Renal pelvis (tissue), 12 donors: ENCODE measurements at places on chromosomes 3 and 15. TPM values are rescaled to one million over a fixed set of nuclear protein-coding genes. Genes with fewer than 3 reads are reported as not detected.

DNA sequence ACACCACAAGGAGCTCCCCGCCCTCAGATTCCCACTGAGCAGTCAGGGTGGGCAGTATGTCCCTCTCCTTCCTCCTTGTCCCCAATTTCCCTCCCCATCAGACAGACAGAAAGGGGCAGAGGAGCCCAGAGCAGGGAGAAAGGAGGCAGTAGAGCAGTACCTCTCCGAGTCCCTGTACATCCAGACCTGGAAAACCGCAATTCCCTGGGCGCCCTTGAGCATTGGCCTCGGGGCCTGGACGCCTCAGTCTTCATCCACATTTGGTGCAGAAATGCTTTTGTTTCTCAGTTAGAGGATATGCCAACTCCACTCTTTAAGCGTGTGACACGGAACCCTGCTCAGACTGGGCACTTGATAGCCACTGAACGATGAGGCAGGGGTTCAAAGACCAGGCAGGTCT, 5.9 kb downstream of the ISG20 start:
- DNase-seq, result no peak

DNA sequence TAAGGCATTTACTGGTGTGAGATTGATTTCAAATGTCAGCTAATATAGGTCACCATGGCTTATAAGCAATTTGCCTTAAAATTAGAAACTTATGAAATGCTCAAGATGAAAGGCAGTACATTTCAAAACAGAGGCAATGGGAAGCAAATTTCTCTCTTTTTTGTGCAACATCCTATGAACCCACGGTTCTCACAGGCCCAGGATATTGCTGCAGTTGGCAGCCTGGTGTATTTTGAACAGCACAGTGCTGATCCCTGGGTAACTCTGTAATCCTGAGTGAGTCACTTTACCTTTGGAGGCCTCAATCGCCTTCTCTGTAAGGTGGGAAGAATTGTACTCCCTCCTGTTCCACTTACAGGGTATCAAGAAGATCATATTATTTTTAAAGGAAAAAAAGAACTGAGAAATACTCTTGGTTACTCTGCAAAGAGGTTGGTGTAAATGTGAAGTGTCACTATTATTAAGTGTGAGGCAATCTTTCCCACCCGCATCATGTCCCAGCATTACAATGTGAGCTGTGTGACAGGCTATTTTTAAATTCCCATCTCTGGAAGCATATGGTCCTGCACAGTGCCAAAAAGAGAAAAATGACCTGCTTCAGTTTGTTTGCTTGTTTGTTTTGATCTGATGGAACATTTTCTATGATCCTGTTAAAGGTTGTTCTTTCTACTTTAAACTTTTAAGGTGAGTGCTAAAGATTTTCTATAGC, 190.1 kb upstream of the LPP start:
- no peak for DNase-seq

The UCN2 gene
- 0.40 TPM for polyA plus RNA-seq

- DNase-seq, result no peak
Observed at GRCh38 chr3:113712129-113712528, 15.7 kb upstream of the USF3 start.

- no peak for DNase-seq
Observed at GRCh38 chr15:94269954-94270353, 38.6 kb downstream of the MCTP2 start.

GRCh38 chr15:67422296-67422695, 98.6 kb upstream of the C15orf61 start:
- no peak for DNase-seq

The SPTSSB gene
- 3.0 TPM for polyA plus RNA-seq

GRCh38 chr3:116135457-116136085, 309.7 kb downstream of the LSAMP start:
- peak; percentile 89 for DNase-seq

DNA sequence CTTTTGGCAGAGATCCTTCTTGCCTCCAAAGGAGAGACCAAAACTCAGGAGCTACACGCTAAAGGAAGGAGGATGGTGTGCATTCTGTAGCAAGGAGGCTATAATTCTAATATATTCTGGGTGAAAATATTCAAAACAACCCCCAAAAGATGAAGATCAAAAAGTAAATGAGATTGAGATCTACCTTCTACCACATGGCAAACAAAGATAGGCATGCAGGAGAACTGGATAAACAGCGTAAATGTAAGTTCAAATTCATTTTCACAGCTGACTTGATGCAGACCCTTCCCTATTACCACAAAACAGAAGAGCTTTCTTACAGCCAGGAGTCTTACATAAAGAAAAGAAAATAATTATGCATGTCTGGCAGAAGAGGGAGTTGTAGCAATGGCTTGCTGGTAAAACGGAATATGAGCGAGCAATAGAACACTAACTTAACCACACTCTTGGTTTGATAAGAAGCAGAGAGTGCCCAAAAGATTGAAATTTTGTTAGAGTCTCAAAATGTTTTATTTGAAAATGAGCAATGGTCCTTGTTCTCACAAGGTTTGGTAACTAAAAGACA, 272.7 kb downstream of the MECOM start:
- no peak for DNase-seq

The SPINK8 gene
- polyA plus RNA-seq, result 0.95 TPM

The DNAH12 gene
- polyA plus RNA-seq, result 1.6 TPM

DNA sequence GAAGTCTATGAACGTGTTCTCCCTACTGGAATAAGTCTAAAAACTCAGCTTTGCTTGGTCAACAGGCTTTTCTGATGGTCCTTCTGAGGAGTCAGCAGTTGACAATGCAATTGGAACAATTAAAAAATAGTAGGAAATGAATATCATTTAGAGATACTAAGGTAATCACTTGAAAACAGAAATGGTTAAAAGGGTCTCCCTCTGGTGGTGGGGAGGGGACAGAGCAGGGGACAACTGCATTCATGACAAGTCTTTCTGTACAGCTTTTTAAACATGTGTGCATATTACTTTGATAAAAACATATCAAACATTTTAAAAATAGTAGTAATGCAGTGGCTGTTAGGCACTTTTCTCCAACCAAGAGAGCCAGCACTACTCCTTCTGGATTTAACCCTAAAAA, 119.9 kb upstream of the FHIT start:
- peak; percentile 27 for DNase-seq

The RBMS3 gene
- polyA plus RNA-seq, result 11.6 TPM

GRCh38 chr3:37770938-37771918, 90.5 kb upstream of the CTDSPL start:
- no peak for DNase-seq

DNA sequence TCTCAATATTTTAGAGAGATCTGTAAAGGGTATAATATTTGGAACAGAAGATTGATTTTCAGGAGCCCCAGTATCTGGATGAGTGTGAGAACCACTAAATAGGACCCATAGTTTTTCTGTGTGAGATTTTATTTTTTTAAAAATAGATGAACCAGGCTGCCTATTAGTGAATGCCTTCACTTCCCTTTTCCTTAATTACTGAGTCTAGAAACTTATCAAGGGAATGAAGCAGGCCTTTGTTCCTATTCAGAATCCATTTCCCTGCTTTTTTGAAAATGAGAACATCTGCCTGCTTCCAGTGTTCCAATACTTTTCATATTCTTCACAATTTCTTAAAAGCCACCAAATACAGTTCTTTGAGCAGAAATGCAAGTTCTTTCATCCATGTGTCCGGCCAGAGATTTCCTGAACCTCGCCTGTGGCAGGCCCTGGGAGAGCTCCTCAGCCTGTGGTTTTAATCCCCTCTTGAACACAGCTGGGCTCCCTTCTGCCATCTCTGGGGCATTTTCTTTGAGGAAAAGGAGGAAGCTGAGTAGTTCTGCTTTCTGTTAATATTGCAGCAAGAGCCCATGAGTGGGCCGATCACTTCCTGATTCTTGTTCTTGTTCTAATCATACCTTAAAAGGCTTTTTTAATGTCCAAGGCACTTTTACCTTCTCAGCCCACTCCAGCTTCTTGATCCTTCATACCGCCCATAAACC, 4.7 kb downstream of the EHD4 start:
- DNase-seq, result no peak

DNA sequence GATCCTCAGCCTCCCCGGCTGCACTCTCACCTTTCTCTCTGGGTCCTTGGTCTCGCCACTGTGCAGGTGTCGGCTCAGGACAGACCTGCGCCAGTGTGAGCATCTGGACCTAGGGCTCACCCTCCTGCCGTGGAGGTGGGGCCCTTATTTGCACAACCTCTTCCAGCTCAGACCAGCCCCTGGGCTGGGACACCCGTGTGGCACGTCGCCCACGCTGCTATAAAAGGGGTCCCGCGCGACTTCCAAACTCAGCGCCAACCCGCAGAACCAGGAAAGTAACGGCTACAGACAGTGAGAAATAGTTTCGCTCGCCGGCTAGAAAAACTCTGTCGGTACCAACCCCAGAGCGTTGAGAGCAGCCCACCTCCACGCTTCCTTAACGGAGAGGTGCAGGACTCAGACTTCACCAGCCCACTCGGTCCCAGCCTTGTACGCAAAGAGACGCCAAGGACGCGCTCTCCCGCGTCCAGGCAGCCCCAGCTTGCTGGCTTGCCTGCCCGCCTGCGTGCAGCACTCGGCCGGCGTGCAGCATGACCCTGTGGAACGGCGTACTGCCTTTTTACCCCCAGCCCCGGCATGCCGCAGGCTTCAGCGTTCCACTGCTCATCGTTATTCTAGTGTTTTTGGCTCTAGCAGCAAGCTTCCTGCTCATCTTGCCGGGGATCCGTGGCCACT, at the start of the genes DUOX2 and DUOXA2:
TSS of gene DUOX2 (minus strand) at position 97 of the 675 bp plus-strand sequence. CDS start 761 bp downstream, outside the sequence.
TSS of gene DUOXA2 (plus strand) at position 251 of the 675 bp plus-strand sequence. CDS start at position 531, 280 bp downstream.
- no peak for DNase-seq

GRCh38 chr3:149314807-149315578, 18.4 kb downstream of the TM4SF18 start:
- no peak for DNase-seq

GRCh38 chr3:173584838-173585831, 187.6 kb downstream of the NLGN1 start:
- DNase-seq, result peak; percentile 48

GRCh38 chr3:170355738-170356595, 1.5 kb upstream of the SKIL start:
- peak; percentile 57 for DNase-seq

- DNase-seq, result no peak
Observed at GRCh38 chr3:195180490-195181112, 90.4 kb downstream of the XXYLT1 start.

The SEMA6D gene
- 31.1 TPM for polyA plus RNA-seq

DNA sequence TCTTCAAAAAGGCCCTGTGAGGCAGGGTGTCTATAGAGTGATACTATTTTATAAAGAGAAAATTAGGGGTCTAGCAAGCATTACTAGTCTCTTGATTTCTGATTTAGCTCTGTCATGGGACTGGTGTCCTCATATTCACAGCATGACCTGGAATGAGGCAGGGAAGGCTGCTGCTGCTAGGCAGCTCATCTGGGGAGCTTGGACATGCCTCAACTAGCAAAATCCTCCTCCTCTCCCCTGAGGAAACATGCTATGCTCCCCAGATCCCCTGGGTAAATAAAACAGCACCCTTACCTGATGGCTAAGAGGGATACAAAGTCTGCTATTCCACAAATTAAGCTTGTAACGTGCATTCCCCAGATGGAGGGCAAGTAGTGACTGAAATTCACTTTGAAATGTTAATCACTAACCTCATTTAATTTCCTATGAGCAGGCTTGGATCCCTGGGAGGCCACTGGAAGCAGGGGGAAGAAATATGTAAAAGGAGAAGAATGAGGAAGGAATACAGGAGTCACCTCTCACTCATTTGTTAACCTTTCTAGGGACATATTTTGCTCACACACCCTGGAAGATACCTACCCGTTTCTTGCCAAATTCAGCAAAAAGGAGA, 709.4 kb downstream of the SQOR start:
- peak; percentile 29 for DNase-seq

The SLC28A2 gene
- polyA plus RNA-seq, result 0.59 TPM

DNA sequence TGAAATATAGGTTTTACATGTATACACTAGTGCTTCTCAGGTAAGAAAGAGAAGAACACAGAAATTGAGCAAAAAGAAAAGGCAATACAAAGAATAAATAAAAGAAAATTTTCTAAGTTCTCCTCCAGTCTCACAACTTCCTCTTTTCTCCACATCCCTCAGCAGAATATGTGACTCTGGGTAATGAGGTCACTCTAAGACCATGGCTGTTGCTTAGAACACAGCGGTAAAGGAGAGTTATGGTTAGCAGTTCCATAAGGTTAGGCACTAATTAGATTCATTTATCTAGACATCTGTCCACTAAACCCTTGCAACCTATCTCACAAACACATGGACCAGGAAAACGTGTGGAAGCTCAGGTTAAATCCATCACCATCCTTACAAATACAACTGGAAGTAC, 47.9 kb downstream of the IGSF11 start:
- DNase-seq, result no peak

- no peak for DNase-seq
Observed at GRCh38 chr3:2645001-2645400, 465.2 kb downstream of the IL5RA start.

DNA sequence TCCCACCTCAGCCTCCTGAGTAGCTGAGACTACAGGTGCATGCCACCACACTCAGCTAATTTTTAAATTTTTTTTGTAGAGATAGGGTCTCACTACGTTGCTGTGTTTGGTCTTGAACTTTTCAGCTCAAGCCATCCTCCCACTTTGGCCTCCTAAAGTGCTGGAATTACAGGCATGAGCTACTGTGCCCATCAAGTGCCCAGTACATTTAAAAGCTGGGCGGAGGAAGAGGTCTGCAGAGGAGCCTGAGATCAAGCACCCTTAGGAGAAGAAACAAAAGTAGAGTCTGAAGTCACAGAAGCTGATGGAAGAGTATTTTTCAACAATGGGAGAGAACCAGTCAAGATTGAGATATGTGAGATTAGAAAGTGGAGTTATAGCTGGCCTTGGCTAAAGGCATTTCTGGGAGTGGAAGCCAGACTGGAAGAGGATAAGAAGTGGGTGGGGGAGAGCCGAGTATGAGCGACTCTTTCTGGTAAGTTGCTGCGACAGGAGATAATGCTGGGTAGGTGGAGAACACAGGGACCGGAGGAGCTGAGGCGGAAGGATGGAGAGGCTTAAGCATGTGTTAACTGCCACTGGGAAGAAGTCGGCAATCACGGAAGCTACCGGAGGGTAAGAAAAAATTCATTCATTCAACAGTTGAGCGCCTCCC, 782 bp upstream of the IREB2 start:
- no peak for DNase-seq

DNA sequence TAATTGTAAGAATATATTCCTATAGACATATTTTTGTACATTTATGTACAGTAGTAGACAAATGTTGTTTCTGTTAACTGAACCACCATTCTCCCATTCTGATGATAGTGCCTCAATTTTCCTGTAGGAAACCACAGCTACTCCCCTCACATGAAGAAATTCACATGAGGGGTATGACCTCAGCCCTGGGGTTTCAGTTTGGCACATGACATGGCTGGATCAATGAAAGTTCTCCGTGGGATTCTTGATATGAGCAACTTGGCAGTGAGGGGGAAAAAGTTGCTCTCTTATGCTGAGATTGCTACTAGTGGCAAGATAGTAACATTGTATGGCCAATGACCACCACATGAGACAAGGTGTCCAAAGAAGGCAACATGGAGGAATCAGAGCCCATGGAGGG, 1090.3 kb upstream of the CFAP20DC start:
- DNase-seq, result no peak

- DNase-seq, result no peak
Observed at GRCh38 chr3:194936659-194937058, 251.0 kb downstream of the FAM43A start.

- no peak for DNase-seq
Observed at GRCh38 chr3:161393310-161393709, 22.0 kb upstream of the SPTSSB start.

The NANOGP8 gene
- polyA plus RNA-seq, result 0.69 TPM

GRCh38 chr3:186109897-186110803, 1.3 kb upstream of the ETV5 start:
- no peak for DNase-seq

- DNase-seq, result no peak
Observed at GRCh38 chr3:159795681-159796175, 192.9 kb upstream of the IL12A start.

The TRIM59 gene
- polyA plus RNA-seq, result 15.6 TPM
